ENCODE measurements at places on chromosomes 5 and 9. TPM values are rescaled to one million over a fixed set of nuclear protein-coding genes. Genes with fewer than 3 reads are reported as not detected.

Gene CTNND2
- not detected for total RNA-seq

Gene LEAP2
- total RNA-seq, result 0.55 TPM

Gene NUTM2G
- not detected for total RNA-seq

Gene MOB3B
- total RNA-seq, result 6.9 TPM

Gene FBP2
- total RNA-seq, result not detected

Gene PCDHGC5
- not detected for total RNA-seq

Gene ZNF300
- 3.0 TPM for total RNA-seq

Gene PCAT7
- total RNA-seq, result 0.92 TPM

Gene PCA3
- not detected for total RNA-seq

Gene TAF1L
- not detected for total RNA-seq

Gene SARDH
- not detected for total RNA-seq

Gene GFPT2
- total RNA-seq, result 34.6 TPM

Gene GFI1B
- total RNA-seq, result 0.15 TPM

Gene PDLIM4
- total RNA-seq, result not detected

Gene PCDHGA7
- 0.84 TPM for total RNA-seq

Gene ANKRD55
- not detected for total RNA-seq

Gene AK8
- total RNA-seq, result 0.89 TPM

Gene FLT4
- 2.2 TPM for total RNA-seq

Gene CER1
- not detected for total RNA-seq

Gene CAMLG
- 28.3 TPM for total RNA-seq

Gene CCDC183
- total RNA-seq, result 0.10 TPM

Gene DMRT3
- total RNA-seq, result not detected

Gene CDH9
- not detected for total RNA-seq

Gene MARCHF6
- total RNA-seq, result 77.3 TPM

Gene LECT2
- total RNA-seq, result not detected

Gene PRSS3
- total RNA-seq, result 13.2 TPM

Gene LCN15
- total RNA-seq, result not detected

Gene ZFP62
- 7.4 TPM for total RNA-seq

Gene VLDLR
- total RNA-seq, result 24.2 TPM

Gene CA9
- total RNA-seq, result 6.1 TPM

Gene MAML1
- 23.0 TPM for total RNA-seq

Gene TMEM174
- total RNA-seq, result not detected

Gene PCDHGA6
- 0.39 TPM for total RNA-seq
